ENCODE measurements at places on chromosomes 1 and 21.

- no peak for DNase-seq
Measured at GRCh38 chr1:100875228-100875627, 19.4 kb downstream of the EXTL2 start.

DNA sequence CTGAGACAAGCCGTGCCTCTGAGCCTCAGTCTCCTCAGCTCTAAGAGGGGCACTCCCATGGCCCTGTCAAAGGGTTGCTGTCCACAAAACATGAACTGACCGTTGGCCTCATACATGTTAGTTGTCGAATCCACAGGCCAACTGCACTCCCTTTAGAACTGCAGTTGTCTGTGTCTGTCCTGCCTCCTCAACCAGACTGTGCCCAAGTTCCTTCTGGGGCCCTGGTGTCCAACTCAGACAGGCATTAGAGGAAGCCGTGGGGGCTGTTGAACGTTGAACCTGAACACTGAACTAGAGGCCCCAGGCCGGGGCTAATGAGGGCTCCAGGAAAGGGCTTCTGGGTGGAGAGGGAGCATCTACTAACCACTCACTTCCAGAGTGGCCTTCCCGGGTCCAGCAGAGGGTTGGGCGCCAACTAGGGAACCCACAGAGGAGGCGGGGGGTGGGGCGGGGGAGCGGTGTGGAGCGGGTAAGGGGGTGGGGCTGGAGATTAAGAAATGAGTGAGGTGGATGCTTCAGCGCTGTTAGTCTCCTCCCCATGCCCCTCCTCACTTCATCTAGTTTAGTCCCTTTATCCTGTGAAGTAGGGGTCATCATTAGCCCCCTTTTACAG is at the start of gene RAB42:
Gene RAB42, plus strand, starts transcription at position 558 of the 613 bp plus-strand sequence. CDS start 247 bp downstream, outside the sequence.
- DNase-seq, result no peak

- DNase-seq, result no peak
Measured at GRCh38 chr1:202760589-202760988, 47.6 kb downstream of the KDM5B start.

DNA sequence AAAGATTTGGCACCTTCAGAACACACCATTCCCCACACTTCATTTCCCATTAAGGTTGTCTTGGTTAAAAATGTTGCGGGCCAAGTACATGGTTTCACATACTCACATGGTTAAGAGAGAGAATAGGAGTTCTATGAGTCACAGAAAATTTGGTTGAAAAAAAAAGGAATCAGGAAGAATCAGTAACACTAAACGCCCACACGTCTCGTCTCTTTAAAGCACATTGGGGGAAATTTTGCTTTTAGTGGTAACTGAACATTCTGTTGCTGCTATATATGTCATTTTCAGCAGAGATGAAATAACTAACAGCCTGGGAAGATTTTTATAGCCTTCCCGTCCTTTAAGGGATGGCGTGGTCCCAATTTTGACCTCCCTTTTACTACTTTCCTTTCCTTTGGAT is 132.9 kb upstream of the ERG start:
- DNase-seq, result no peak

DNA sequence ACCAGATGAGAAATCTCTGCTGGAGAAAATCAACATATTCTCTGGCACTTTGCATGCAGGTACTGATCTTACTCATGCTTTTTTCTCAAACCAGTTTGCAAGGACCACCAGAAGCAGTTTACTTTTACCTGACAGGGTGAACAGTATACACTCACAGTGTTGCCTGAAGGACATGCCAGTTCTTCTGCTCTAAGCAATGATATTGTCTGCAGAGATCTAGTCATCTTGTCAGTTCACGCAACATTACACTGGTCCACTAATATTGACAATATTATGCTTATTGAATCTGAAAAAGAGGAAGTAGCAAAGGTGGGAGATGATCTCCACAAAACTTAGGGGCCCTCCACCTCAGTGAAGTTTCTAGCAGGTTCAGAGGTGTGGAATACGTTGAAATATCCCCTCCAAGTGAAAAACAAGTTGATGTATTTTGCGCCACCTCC is 3.8 kb upstream of the S100B start:
- DNase-seq, result no peak

- no peak for DNase-seq
Measured at GRCh38 chr1:44273560-44274350, 60.5 kb downstream of the DMAP1 start.

DNA sequence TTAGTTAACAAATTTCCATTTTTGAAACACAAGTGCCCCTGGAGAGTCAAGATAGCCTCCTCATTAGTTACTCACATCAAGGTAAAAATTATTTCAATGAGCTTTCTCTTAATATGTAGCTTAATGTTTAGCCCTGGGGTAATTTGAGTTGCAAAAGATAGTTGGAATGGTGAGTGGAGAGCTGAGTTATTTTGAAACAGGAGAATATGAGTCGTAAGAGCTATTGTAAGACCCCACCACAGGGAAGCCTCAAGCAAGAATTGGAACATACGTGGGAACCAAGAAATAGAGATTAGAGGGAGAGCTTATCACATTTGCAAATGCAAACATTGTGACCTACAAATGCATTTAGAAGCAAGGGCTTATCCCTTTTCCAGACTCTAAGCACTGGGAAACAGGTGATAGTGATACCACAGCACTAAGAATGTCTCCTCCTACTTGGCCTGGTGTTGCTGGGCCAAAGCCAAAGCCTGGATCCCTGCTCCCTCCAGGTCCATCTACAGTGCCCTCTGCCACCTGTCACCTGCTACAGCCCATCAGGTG is 635.1 kb downstream of the PTPRC start:
- no peak for DNase-seq

DNA sequence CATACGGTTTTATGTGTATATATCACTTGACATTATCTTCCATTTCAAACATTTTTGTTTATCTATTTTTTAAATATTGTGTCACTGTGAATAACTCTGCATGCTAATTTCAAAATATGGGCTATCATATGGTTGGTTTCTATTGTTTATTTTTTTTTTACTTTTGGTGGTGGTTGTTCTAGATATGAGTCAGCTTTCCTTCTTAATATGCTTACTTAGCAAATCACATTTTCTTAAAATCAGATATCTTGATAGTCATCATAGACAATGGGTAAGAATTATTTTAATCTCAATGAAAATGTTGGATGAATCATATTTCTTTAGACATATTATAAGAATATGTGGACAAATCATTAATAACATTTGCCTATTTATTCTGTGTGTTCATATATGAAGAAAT is 881.5 kb downstream of the BRINP3 start:
- no peak for DNase-seq

- DNase-seq, result no peak
Measured at GRCh38 chr1:235892734-235893413, 26.2 kb upstream of the LYST start.

- no peak for DNase-seq
Measured at GRCh38 chr21:23223882-23224281, 2225.7 kb downstream of the NCAM2 start.

DNA sequence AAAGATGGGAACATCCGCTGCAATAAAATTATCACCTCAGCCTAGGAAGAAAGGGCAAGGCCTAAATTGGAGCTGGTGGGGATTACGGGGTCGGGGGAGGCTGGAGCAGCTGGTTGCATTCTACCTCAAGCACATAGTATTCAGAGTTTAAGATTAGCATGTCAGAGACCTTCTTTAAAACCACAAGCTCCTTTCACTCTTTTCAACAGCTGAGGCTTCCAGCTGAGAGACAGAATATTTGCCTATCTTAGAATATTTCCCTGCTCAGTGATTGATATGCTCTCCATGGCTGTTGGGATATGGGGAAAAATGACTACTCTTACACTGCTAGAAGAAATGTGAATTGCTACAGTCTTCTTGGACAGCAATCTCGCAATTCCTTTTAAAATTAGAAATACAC is 248.6 kb downstream of the TBX15 start:
- no peak for DNase-seq

DNA sequence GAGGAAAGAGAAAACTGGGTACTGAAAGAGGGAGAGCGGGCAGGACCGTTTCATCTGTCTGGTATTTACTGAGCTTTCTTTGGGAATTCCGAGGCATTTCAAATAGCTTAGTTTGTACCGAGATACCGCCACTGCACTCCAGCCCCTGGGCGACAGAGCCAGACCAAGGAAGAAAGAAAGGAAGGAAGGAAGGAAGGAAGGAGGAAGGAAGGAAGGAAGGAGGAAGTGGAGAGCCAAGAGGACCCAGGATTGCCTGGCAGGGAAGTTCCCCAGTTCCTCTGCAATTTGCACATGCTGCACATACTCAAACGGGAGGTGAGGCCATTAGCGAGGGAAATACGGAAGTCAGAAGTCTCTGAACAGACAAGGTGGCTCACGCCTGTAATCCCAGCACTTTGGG is 961 bp upstream of the FUCA1 start:
- no peak for DNase-seq

- no peak for DNase-seq
Measured at GRCh38 chr1:88982055-88982454, 10.4 kb downstream of the KYAT3 start.

GRCh38 chr1:94119796-94120569 is 965 bp downstream of the ABCA4 start:
- DNase-seq, result no peak

DNA sequence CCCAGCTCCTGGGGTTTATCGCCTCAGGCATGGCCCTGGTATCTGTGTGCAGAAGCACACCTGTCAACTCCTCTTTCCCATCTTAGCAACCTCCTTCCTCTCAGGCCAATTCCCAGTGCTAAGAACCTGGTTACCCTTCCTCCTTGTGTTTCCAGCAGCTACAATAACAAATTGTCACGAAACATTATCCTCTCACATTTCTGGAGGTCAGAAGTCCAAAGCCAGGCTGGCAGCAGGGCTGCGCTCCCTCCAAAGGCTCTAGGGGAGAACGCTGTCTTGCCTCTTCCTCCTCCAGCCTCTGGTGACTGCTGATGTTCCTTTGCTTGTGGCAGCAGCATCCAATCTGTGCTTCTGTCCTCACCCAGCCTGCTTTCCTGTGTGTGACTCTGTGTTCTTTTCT is 10.7 kb upstream of the MRPS14 start:
- DNase-seq, result no peak

- DNase-seq, result no peak
Measured at GRCh38 chr1:17276568-17276967, 27.7 kb downstream of the PADI3 start.

- DNase-seq, result no peak
Measured at GRCh38 chr1:154198756-154199562, 7.1 kb upstream of the TPM3 start.

GRCh38 chr1:9143250-9143649 is 14.3 kb upstream of the GPR157 start:
- DNase-seq, result no peak

DNA sequence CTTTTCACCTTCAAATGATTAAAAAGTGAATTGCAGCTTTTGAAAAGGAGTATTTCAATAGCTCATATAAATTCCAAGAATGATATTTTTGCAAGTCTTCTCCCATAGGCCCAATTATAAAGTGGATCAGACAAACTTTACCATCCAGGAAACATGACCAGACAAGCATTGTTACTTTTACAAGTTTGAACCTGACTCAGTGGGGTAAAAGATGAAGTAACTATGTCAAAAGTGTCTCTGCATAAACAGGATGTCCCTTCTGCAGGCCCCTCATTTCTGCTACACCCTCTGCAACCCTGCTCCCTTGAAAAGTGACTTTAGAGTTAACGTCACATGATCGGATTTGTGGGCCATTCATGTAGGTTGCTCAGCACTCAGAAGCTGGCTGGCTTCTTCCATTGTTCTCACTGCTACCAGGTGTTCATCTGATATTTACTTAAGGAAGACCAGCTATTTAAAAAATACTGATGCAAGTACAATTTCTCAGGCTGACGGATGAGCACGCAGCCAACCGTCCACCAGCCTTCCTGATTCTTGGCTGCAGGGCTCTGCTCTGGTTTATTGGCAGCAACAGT is 32.3 kb downstream of the URB1 start:
- no peak for DNase-seq

DNA sequence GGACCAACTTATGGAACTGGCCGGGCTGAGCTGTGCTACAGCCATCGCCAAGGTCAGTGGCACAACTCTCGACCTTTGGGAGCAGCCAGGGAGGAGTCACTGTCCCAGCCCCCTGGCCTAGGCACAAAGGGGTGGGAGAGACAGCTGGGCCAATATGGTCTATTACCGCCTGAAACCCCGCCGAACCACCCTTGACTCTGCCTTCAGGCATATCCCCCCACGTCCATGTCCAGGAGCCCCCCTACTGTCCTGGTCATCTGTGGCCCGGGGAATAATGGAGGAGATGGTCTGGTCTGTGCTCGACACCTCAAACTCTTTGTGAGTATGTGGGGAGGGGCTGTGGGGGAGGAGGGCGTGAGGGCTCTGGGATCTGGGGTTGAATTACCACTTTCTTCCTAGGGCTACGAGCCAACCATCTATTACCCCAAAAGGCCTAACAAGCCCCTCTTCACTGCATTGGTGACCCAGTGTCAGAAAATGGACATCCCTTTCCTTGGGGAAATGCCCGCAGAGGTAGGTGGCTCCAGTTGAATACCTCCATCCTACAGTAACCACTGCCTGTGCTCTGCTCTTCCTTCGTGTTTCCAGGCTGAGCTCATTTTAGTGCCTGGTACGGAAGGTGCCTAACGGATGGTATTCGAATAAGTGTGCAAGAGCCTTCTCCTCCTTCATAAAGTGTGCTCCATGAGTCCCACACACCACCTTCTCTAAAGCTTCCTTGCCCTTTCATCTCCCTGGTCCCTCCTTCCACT is 758 bp downstream of the NAXE start:
- no peak for DNase-seq

DNA sequence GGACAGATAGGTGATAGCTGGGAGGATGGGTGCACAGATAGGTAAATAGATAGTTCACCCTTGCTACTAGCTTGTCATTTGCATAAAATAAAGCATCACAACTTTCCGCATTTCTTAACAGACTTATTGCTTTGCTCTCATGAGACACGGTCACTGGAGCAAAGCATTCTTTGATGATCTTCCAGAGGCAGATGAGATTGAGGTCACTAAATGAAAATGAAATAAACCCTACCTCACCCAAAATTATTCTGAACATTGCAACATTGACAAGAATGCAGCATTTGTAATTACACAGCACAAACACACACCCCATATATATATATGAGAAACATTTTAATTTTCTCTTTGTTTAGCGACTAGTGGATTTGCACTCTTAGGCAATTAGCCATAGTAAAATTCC is 107.6 kb downstream of the SNX7 start:
- no peak for DNase-seq

DNA sequence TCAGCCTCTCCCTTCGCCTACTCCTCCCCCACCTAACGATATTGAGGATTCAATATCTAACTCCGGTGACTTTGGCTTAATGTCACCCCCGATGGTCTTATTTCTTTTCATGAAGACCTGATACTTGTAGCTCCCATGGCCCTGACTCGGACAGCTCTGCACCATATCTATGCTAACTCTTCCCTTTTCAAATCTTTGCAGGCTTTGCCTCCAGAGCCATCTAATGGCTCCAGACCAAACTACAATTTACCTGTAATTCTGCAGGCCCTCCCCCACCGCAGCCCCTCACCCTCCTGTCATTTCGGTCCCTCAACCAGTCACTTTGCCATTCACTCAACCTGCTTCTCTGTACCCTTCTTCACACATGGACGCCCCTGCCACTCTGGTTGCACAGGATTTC is 7.9 kb upstream of the GSTM5 start:
- no peak for DNase-seq

- no peak for DNase-seq
Measured at GRCh38 chr1:222794656-222795474, 20.0 kb upstream of the DISP1 start.
